Stimulated activated CD4-positive, alpha-beta T cell treated with anti-CD3 and anti-CD28 coated beads, Interleukin-1b, Interleukin-23, amount 100 ng/mL, for 24 hours (primary cell): ENCODE measurements at places on chromosomes 4 and X.

DNA sequence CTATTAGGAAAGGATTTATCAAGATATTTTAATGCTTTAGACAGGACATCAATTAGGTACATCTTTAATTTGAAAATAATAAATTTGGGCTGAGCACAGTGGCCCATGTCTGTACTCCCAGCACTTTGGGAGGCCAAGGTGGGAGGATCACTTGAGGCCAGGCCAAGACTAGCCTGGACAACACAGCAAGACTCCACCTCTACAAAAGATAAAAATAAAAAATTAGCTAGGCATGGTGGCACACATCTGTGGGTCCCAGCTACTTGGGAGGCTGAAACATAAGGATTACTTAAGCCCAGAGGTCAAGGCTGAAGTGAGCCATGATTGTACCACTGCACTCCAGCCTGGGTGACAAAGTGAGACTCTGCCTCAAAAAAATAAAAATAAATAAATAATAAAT lies 59.6 kb upstream of the IRF2 start:
- no peak for DNase-seq

DNA sequence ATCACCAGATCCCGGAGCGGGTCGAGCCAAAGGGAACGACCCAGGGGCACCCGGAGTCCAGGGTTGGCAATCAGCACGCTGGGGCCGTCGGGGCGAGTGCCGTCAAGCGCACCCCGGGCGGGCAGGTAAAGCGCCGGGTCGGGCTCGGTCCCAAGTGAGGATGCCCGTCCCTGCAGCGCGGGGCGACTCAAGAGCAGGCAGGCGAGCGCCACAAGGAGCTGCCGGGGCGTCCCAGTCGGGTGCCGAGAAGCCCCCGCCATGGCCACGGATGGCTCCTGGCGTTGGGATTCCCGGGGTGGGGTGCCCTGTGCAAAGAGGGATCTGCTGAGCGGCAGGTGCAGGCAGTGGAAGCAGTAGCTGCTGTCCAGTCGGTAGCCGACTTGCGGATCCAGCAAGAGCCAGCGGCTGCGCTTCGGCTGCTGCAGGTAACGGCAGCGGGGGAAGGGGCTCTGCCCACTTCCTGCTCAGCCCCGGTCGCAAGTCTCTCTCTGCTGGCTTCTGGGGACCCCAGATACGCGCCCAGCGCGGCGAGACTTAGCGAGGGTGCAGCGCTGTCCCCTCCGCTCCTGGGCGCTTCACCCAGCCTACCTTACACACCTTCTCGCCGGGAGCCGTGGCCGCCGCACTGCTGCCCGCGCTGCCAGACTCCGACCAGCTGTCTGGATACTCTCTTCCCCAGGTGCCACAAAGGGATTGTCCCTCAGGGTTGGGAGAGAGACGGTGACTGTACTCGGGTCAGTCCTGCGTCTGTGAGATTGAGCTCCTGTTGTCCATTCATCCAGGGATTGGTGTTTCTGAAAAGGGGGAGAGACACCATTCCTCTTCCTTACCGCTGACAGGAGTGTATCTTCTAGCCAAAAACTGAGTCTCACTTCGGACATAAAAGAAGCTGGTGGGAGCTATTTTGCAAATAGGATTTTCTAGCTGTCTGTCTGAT lies at the start of gene FREM3:
FREM3 (minus strand) TSS at position 260 of the 937 bp plus-strand sequence; CDS start at position 260, 0 bp downstream.
- DNase-seq = no peak

DNA sequence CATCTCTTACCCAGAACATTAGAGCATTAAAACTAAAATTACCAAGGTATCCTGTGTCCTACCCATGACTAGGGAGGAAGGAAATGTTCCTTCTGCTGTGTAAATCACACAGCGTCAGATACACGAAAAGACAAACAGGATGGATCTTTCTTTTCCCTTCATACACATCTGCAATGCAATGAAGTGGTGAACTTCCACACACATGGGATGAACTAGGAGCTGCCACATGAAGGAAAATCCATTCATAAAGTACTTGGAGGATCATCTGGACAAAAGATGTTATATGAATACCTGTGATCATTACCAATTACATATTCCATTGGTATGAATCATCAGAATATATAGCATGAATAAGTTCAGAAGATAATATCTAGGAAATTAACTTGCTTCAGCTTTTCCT lies 46.2 kb downstream of the LDB2 start:
- no peak for DNase-seq

- DNase-seq = no peak
Observed at GRCh38 chrX:1224954-1225353, 12.5 kb upstream of the CRLF2 start.

DNA sequence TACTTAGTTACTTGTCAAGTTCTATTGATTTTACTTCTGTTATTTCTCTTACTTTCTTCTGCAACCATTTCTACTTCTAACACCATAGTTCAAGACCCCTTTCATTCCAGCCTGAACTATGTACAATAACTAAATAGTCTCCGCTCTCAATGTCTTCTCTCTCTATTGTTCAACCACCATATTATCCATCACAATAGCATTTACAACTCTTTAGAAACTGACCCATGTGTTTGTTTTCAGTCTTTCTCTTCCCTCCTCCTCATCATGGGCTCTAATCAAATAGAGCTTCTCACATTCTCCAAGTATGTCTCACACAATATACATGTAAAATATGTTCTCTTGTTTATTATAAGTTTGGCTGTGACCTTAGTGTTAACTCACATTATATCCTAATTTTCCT lies 143.6 kb downstream of the ZAR1 start:
- DNase-seq = no peak
